Fibroblast of gingiva (primary cell): ENCODE measurements at places on chromosomes 2 and 18.

DNA sequence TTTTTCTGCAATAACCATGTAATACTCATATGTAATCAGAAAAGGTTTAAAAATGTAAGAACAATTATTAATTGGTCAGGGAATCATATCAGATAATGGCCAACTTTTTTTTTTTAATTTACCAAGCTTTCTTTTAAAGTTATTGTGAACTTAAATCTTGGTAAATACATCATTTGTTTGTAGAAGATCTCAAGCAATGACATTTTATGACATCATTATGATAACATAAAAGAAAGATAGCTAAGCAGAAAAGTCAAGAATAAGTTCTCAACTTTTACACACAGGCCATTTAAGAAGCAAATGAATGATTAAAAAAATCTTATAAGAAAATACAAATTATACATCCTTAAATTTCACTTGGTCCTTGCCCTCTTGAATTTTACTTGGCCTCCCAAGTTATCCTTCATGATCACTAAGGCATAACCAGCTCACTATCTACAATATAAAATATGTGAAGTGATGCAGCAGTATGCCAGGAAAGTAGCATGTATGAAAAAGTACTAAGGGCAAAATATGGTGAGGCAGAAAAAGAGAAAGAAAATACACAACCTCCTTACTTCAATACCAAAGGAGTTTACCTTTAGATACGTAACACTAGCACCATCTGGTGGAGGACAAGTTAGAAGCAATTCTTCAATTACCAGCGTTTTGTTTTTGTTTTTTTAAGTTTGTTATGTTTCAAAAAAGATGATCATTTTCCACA, 116.6 kb downstream of the SRBD1 start:
- DNase-seq: peak; percentile 73

DNA sequence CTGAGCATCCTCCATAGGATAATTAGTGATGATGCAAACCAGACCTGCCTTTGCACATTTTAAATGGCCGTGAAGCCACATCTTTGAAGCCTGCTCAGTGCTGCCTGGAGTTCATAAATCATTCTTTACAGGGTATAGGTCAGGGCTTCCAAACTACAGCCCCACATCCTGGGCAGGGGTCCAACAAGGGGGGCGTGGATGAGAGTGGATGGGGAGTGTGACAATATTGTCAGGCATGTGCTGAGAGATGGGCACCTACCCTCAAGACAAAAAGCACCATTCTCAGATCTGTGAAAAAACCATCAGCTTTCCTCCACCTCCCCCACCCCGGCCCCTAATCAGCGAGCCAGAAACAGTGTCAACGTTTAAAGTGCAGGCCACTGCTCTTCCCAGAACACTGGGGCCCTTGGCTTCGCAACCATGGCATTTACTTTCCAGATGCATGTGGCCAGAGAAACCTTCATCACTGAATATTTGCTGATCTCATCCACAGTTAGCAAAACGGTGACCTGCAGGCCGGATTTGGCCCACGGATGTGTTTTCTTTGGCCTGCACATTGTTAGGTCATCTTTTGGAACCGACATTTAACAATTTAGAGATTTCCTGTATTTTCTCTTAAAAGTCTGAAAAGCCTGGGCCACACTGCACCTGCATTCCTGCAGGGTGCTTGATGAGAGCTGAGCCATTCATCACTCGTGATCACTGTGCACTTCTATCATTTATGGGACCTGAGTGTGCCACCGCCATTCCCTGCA, 130.7 kb downstream of the ANKRD44 start:
- DNase-seq: peak; percentile 79

GRCh38 chr2:148812306-148812705, 62.7 kb upstream of the KIF5C start:
- peak; percentile 45 for DNase-seq

DNA sequence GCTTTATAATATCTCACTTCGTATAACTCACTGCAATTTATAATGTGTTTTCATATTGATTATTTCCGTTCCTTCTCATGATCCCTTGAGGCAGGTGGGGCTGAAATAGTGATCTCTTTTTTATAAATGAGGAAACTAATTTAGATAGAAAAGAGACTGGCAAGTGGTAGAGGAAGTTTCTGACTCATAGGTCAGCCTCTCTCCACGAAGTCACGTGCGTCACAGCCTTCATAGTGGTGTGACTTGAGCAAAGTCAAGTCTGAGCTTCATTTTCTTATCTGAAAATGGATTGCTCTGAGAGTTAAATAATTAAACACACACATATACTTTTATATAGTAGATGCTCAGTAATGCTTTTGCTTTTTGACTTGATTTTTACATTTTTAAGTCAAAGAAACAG, 19.9 kb downstream of the ABCG5 start:
- DNase-seq: peak; percentile 9

DNA sequence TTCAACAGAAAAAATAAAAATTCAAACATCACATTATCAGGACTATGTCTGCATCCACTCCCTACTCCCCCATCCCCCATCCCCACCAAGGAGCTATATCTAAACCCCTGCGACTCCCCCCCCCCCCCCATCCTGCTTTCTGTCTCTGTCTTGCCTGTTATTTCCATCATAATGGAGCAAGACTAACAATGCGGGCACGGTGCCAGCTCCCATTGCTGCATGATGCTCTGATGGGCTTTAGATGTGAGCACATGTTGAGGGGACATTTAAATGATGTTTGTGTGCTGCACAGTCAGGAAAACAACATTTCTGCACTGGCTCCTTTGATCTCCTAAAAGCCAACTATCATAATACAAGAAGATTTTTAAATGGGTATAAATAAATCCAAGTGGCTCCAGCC, 644.2 kb upstream of the SETBP1 start:
- DNase-seq: no peak

GRCh38 chr18:13388586-13389490, 170.3 kb downstream of the LDLRAD4 start:
- DNase-seq: no peak

DNA sequence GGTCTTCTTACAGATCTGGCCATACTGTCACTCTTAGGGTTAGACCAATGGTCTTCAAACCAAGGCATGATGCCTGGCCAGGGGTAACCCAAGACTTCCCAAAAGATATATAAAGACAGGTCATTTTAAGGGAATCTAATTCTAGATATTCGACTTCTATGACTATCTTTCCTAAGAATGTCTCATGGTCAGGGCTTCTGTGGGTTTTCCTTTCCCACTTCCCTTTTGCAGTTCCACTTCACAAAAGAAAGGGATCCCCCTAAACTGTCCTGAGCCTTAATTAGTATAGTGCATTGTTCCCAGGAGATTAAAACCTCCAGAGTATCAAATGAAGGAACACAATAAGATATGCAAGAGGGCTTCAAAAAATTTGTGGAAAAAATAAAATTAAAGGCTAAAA, 223.6 kb upstream of the SIX2 start:
- DNase-seq: no peak

GRCh38 chr2:189836644-189837043, 52.4 kb downstream of the PMS1 start:
- DNase-seq: peak; percentile 96

DNA sequence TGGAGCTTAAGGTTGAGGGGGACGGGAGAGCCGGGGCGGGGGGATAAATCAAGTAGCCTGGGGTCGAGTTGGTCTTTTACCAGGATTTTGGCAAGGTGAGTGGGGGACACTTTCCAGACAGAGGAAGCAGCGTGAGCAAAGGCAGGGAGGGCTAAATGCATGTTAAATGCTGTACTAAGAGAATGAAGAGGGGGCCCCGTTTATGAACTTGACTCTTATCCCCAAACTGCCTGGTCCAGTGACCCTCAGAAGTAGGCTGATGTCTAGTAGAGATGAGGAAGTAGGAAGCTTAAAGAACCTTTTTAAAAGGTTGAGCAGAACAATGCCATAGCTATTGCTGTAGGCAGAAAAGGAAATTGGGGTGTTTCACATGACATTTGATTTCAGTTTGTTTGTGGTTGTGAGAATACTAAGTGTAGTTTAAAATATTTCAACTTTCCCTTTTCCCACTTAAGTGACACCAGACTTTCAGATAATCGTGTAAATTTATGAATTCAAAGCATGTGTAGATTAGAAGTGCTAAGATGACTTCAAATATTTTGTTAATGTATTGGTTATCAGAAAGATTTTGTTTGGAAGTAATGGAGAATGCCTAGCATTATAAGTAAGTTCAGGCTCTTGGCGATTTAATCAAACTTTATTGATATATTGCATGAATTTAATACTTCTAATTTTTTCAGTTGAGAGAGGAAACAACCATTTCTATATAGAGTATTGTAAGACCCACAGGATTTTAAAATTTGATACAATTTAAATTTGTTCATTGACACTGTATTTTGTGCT, 1.8 kb downstream of the REL start:
- DNase-seq: no peak

- peak; percentile 72 for DNase-seq
Measured at GRCh38 chr18:22169011-22169888, at the start of gene GATA6. Gene GATA6 (plus strand): TSS chr18:22169589. CDS start chr18:22171145, 1,556 bp downstream.

DNA sequence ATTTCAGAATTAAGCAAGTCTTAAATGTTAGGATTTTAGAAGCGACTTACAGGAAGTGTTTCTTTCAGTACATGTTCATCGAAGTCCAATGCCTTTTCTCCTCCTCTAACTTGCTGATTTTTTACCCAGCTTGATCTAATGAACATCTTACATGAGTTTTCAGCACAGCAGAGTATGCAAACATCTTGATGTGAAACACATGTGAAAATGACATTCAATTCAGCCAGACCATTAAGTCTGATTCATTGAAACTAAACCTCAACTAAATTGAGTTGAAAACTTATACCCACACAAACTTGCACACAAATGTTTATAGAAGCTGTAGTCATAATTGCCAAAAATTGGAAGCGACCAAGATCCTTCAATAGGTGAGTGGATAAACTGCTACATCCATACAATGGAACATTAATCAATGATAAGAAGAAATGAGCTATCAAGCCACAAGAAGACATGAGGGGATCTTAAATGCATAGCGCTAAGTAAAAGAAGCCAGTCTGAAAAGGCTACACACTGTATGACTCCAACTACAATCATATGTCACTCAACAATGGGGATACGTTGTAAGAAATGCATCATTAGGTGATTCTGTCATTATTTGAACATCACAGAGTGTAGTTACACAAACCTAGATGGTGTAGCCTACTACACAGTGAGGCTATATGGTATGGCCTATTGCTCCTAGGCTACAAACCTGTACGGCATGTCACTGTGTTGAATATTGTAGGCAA, 18.5 kb downstream of the PSTPIP2 start:
- peak; percentile 90 for DNase-seq

DNA sequence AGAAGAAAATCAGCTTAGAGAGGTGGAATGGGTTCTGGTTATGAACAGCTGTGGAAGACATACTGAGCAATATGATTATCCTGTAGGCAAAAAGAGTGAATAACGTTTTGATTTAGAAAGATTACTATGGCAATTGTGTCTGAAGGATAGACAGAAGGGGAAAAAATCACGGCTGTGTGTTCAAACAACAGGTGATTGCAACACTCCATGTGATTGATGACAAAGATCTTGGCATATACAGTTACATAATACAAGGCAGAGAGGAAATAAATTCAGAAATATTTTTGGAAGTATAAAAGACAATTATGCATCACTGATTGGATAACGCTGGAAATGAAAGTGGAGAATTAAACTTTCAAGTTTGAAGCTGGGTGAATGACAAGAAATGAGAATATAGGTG, 58.5 kb upstream of the KCNJ3 start:
- no peak for DNase-seq

- no peak for DNase-seq
Measured at GRCh38 chr2:96134421-96134820, 3.9 kb downstream of the ASTL start.

DNA sequence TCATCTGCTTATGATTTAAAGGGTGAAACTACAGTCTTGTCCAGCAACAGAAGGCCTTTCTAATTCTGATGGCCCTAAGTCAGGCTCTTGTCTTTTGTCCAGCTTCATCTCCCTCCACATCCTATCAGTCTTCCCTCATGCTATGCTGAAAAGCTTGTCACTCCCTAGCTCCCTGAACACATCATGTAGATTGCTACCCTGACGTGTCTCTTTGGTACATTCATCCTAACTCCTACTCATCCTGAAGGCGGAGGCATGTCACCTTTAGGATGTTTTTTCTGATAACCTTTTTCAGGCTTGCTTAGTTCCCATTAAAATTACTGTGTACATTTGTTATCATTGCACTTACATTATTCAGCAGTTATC, 78.4 kb upstream of the ARL5A start:
- DNase-seq: no peak

GRCh38 chr2:130371723-130372054, 15.8 kb downstream of the PTPN18 start:
- peak; percentile 55 for DNase-seq

DNA sequence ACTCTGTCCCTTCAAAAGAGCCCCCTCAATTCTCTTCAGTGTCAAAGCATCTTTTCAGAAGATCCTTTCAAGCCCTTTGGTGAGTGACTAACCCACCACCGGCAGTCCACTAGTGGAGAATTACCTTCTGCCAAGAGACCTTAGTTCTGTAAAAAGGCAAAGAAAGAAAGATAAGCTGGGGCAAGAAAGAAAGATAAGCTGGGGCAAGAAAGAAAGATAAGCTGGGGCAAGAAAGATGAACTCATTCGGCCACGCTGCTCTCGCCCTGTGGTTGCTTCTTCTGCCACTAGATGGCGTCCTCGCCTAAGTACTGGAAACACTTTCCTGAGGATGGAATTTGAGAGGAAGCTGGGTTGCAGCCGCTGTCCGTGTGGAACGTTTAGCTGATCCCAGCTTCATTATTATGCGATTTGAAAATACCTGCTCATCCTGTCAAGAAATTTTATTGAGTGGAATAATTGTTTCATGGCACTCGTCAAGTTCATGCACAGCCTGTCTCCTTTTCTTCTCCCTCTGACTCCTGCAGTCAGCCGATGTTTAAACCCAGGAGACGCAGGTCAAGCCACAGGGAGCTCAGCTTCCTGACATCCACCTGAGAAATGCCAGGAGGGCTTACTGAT, 17.3 kb upstream of the ANXA4 start:
- DNase-seq: peak; percentile 55

- no peak for DNase-seq
Measured at GRCh38 chr18:60027397-60027796, 127.6 kb downstream of the PMAIP1 start.

GRCh38 chr2:238946318-238947242, 98.7 kb downstream of the TWIST2 start:
- DNase-seq: no peak

DNA sequence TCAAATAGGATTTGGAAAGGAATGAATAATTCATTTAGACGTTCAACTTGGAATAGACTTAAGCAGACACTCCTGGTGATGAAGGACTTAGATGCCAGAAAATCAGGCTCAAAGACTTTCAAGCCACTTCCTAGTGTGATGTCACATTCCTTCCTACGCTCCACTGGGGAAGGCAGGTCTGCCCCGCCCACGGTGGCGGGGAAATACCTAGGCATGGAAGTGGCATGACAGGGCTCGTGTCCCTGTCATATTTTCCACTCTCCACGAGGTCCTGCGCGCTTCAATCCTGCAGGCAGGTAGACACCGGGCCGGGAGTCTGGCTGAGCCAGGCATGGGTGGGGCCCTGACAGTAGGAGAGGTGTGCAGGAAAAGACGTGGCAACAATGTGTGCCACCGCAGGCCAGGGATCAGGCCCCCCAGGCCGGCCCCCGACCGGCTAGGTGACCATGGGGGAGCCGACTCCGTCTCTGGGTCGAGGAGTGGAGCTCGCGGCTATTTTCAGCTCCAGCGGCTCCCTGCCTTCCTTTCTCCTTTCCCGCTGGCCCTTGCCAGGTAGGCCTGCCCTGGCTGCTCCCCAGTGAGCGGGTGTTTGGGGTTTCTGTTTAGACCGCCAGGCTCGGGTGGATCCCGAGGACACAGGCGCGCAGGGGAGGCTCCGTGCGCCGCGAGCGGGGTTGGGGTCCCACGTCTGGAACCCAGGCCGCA, at the start of gene IL1RL2:
TSS of gene IL1RL2 (plus strand) at position 233 of the 705 bp plus-strand sequence. CDS start 845 bp downstream, outside the sequence.
- DNase-seq: no peak

GRCh38 chr2:100655936-100656534, 93.2 kb downstream of the PDCL3 start:
- no peak for DNase-seq

GRCh38 chr2:222751821-222752719, 80.6 kb downstream of the MOGAT1 start:
- no peak for DNase-seq
